Brain (organoid and tissue), 16 donors: ENCODE measurements at places on chromosomes 13 and 19.

DNA sequence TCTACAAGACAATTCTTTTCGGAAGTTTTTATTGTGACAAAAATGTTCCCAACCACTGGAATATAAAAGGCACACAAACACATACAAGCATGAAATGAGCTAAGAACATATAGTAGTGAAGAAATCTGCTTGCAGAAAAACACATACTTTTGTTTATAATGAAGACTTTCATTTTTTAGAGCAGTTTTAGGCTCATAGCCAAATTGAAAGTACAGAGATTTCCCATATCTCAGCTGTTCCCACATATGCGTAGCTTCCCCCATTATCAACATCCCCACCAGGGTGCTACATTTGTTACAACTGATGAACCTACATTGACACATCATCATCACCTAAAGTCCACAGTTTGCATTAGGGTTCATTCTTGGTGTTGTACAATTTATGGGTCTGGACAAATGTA lies 249.4 kb downstream of the KCTD12 start:
- DNase-seq = no peak

DNA sequence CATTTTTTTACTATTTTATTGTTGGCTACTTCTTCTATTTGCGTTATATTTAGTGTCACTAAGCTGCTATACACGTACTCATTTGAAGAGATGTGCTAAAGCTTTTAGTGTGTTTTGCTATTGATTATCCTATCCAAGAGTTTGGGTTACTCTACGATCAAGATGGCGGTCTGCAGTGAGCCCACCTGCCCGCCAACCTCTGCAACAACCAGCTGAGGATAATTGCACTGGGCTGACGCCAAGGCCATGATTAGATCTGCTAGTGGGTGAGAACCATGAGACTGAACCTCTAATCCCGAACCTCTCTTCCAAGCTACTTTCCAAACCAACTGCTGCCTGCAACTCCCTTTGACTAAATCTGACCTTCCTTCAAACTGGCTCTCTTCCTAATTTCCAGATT lies 1.8 kb downstream of the CPB2 start:
- DNase-seq = no peak

GRCh38 chr13:97211300-97211699 lies 10.8 kb upstream of the MBNL2 start:
- no peak for DNase-seq

DNA sequence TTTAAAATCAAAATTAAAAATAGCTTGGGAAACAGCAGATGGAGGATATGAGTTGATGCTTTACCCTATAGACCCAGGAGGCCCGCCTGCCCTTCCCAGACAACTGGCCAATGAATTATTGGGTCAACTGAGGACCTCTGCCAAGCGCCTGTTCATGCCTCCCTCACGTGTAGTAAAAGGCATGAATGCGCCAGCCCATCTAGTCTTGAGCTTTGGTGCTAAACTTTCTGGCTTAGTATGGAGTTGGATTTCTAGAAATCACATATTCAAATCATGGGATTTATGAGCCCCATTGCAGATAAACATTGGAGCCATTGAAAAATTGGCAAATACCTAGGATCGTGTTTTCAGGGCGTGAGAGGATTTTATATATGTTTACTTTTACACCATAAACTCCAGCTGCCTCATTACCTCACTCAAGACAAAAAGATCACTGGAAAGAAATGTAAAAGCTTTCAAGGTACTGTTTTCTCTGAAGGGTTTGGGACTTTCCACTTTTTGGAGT lies 47.1 kb downstream of the COL4A2 start:
- DNase-seq = no peak

- peak; percentile 71 for DNase-seq
These were observed 1.8 kb downstream of the FXYD7 start for GRCh38 chr19:35144600-35145436.

GRCh38 chr19:18995804-18996241 lies 37.5 kb downstream of the SUGP2 start:
- DNase-seq = peak; percentile 81

DNA sequence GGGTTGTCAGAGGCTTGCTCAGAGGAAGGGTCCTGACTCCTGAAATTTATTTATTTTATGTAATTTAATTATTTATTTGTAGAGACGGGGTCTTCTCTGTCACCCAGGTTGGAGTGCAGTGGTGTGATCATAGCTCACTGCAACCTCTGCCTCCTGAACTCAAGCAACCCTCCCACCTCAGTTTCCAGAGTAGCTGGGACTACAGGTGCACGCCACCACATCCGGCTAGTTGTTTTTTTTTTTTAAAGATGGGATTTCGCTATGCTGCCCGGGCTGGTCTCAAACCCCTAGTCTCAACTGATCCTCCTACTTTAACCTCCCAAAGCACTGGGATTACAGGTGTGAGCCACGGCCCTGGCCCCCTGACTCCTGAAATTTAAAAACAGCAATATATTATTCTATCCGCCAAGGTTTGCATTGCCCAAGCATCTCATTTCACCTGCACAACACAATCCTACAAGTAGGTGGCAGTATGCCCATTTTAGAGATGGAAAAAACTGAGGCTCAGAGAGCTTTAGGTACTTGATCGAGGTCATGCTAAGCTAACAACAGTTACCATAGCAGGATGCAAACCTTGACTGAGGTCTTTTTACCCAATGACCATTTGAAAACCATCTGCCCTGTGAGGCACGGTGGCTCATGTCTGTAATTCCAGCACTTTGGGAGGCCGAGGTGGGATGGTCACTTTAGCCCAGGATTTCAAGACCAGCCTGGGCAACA lies 18.1 kb downstream of the ARHGEF18 start:
- DNase-seq = peak; percentile 7

GRCh38 chr13:79519255-79519654 lies 38.3 kb downstream of the NDFIP2 start:
- DNase-seq = no peak

GRCh38 chr13:31686670-31687425 lies 52.5 kb upstream of the RXFP2 start:
- no peak for DNase-seq

GRCh38 chr19:35310811-35311465 lies 18.0 kb upstream of the CD22 start:
- DNase-seq = no peak

GRCh38 chr19:47363758-47364531 lies 14.8 kb downstream of the DHX34 start:
- DNase-seq = no peak

DNA sequence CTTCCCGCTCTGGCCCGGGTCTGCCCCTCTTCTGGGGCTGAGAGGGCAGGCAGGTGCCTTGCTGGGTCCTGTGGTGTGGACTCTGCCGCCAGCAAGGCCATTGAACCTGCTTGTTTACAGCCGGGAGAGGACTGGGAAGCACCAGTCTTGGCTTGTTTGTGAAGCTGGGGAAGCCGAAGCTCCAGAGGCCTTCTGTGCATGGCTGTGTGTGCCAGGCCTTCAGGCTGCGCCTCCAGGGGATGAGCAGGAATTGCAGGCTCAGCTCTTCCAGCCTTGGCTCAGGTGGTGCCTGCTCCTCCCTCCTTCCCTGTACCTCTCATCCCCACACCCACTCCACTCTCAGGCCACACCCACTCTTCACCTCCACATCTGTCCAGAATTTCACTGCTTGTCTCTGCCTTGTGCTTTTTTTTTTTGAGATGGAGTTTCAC lies 17.5 kb downstream of the NDUFB7 start:
- DNase-seq = no peak

GRCh38 chr13:46675016-46675415 lies 121.9 kb downstream of the ESD start:
- no peak for DNase-seq

DNA sequence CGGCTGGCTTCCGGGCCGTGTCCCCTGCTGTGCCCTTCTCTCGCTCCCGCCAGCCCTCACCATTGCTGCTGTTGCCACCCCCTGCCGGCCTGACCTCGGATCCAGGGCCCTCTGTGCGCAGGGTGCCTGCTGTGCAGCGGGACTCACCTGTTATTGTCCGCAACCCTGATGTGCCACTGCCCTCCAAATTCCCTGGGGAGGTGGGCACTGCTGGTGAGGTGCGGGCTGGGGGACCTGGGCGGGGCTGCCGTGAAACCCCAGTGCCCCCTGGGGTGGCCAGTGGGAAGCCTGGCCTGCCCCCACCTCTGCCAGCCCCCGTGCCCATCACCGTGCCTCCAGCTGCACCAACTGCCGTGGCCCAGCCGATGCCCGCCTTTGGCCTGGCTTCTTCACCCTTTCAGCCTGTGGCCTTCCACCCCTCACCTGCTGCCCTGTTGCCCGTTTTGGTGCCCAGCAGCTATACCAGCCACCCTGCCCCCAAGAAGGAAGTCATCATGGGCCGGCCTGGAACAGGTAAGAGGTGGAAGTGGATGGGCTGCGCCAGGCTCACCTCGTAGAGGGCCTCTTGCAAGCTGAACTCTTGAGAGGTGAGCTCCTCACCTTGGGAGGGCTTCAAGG lies 5.1 kb downstream of the CIC start:
- no peak for DNase-seq

- peak; percentile 91 for DNase-seq
These were observed 3.7 kb downstream of the WDR87 start for GRCh38 chr19:37902668-37903067.

- DNase-seq = no peak
These were observed 20.7 kb upstream of the TINCR start for GRCh38 chr19:5588441-5588840.

- DNase-seq = peak; percentile 20
These were observed 158.2 kb downstream of the NALCN start for GRCh38 chr13:101258071-101258470.

- peak; percentile 89 for DNase-seq
These were observed 915 bp downstream of the SHC2 start for GRCh38 chr19:459724-460511.

GRCh38 chr19:27972291-27973040 lies 1240.5 kb downstream of the UQCRFS1 start:
- no peak for DNase-seq

GRCh38 chr19:43425567-43426392 lies 11.1 kb downstream of the TEX101 start:
- peak; percentile 63 for DNase-seq

DNA sequence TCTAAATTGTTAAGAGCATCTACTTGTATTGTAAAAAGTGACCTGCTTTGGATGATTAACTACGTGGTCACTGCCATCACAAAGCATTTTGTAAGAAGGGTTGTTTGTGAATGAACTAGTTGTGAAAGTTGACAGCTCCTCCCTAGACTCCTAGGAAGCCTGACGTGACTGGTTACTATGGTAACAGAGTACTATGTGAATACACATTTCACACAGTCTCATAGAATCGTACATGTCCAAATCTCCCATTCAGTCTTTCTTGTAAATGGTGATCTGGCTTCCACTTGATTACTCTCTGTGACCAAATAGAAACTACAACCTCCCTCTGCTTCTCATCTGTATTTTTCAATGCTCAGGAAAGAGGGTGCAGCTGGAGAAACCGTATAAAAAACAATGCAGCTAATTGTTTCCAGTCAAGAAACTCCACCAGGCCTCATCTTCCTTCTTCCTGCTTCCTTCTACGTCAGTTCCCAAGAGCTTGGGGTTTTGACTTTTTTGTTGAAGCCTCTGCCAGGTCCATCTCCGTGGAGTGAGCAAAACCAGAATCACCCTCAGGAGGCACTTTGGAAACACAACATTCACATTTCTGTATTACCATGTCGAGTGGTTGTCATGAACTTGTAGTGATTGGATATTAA lies 83.4 kb downstream of the GPC6 start:
- DNase-seq = peak; percentile 88

DNA sequence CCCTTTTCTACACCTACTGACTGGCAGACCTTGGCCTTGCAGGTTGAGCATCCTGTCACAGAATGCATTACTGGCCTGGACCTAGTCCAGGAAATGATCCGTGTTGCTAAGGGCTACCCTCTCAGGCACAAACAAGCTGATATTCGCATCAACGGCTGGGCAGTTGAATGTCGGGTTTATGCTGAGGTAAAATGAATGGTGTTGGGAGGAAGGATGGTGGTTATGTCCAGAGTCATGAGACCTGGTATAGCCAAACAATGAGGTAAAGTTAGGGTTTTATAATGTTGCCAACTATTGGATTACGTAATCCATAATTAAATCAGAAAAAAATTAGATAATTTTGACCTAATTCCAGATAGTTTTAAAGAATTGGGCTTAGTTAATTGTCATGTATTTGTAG lies 212.5 kb downstream of the PCCA start:
- peak; percentile 57 for DNase-seq

GRCh38 chr19:29402563-29402962 lies 123.2 kb upstream of the VSTM2B start:
- no peak for DNase-seq

GRCh38 chr13:35231426-35231825 lies 245.1 kb downstream of the MAB21L1 start:
- no peak for DNase-seq

DNA sequence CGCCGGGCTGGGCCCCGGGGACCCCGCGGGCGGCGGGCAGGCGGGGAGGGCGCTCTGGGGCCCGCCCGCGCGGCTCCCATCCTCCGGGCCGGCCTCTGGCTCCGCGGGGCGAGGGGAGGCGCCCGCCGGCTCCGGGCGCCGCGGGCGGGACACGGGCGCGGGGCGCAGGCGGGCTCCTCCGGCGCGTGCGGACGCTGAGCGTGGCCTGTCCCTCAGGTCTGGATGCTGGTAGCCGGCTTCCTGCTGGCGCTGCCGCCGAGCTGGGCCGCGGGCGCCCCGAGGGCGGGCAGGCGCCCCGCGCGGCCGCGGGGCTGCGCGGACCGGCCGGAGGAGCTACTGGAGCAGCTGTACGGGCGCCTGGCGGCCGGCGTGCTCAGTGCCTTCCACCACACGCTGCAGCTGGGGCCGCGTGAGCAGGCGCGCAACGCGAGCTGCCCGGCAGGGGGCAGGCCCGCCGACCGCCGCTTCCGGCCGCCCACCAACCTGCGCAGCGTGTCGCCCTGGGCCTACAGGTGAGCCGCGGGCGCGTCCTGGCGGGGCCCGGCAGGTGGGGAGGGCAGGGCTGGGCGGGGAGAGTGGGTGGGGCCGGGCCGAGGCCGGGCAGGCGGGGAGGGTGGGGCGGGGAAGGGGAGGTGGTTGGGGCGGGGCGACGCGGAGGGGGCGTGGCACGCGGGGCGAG lies 420 bp downstream of the IL17D start:
- peak; percentile 86 for DNase-seq

- DNase-seq = peak; percentile 39
These were observed 60.1 kb downstream of the HSPH1 start for GRCh38 chr13:31101472-31102170.

GRCh38 chr19:12773571-12773970 lies 1.8 kb downstream of the HOOK2 start:
- DNase-seq = no peak

GRCh38 chr13:98878486-98879126 lies 99.3 kb downstream of the DOCK9 start:
- DNase-seq = peak; percentile 100

DNA sequence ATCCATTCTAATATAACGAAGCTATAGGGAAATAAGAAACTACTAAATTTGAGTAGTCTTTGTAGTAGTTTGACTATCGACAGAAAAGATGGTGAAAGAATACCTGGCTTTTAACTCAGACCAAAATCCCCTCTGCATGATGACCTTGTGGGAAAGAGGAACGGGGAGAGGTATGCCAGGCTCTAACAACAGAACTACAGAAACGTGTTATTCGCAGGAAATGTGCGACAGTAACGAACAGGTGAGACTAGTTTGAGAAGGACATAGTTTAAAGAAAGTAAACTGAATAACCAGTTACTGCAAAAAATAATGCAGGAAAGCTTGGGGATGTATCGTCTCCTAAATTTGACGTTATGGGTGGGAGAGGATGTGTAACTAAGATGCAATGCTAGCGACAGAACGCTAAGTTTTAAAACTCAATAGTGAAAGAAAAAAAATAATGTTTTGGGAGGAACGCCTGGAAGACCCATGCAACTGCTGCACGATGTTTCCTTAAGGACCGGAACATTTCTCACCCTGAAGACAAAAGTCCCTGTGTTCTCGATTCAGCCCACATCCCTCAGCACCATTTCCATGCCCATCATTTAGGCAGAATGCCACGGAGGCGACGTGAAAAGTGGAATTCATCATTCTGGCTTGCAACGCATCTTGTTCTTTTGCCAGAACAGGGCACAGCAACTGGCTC lies 1.6 kb upstream of the RAP2A start:
- DNase-seq = no peak
